ENCODE measurements at places on chromosomes 6 and 20.

GRCh38 chr6:145829950-145830349 is 15.4 kb upstream of the FBXO30 start:
- no peak for DNase-seq

DNA sequence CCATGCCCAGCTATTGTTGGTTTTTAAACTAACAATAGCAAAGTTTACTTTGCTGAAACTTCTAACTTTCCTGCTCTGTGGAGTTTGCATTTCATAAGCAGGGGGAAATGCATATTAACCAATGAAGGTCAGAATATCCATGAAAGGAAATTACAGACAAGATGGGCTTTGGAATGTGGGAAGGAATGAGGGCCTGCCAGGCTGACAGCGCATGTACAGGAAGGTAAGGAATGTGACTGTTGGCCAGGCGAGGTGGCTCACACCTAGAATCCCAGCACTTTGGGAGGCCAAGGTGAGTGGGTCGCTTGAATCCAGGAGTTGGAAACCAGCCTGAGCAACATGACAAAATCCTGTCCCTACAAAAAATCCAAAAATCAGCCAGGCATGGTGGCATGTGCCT is 49.6 kb downstream of the CDK5RAP1 start:
- no peak for DNase-seq

DNA sequence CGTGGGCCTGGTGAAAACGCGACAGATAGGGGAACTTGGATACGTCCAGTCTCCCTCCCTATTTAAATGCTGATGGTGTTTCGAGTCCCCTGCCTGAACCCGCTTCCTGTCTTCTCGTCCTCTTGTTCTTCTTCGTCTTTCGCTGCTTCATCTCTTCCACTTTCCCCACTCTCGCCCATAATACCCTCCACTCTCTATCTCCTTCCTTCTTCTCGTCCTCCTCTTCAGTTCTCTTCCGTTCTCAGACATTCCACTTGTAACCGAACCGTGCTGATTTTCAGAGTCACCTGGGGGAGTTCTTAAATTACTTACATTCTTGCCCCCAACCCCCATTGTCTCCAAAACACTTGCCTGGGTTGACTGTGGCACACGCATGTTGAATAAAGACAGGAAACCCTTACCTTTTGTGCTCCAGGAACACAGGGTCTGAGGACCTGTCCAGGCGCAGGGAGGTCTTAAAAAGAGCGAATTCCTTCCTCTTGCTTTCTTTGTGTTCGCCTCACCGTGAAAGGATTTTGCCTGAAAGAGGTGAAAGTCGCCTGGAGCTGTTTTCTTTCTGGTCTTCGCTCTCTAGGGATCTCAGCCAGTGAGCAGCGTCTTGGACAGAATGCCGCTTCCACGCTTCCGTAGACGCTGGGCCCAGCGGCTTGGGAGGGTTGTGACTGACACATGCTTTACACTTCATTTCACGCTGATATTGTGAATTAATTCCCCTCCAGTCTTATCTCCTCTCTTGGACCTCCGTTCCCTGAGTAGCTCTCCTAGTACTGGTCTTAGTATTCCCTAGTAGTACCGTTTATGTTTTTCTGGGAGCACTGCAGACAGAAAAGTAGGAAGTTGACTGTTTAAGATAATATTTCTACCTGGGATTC is 184.0 kb downstream of the GPX5 start:
- DNase-seq = no peak

GRCh38 chr20:48808382-48809034 is 19.3 kb downstream of the PREX1 start:
- no peak for DNase-seq

GRCh38 chr20:57834306-57835073 is 124.7 kb upstream of the PMEPA1 start:
- no peak for DNase-seq

GRCh38 chr6:48144021-48144420 is 33.0 kb upstream of the PTCHD4 start:
- DNase-seq = no peak

DNA sequence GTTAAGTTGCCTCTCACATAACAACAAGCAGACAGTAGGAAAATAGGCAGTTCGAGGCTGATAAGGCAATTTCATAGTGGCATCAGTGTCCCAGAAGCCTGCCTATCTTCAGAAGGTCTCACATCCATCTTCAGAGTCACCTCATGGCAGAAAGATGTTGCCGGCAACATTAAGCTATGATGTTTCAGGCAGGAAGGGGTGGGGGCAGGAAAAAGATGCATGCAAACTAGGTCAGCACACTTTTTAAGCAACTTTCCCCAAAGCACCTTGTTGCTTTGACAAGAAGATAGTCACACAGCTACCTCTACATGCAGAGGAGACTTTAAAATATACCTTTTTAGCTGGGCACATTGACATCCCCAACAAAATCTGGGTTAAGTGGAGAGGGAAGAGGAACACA is 43.2 kb upstream of the SMIM8 start:
- no peak for DNase-seq

- no peak for DNase-seq
Observed at GRCh38 chr6:39335780-39336545, 13.5 kb upstream of the KCNK16 start.

GRCh38 chr6:159639721-159640120 is 53.3 kb downstream of the SOD2 start:
- DNase-seq = peak; percentile 79

GRCh38 chr20:56360133-56360907 is 1.5 kb downstream of the FAM210B start:
- DNase-seq = no peak

GRCh38 chr6:11689847-11690246 is 88.8 kb downstream of the ADTRP start:
- no peak for DNase-seq

- DNase-seq = no peak
Observed at GRCh38 chr6:21931641-21932335, 338.2 kb downstream of the SOX4 start.

DNA sequence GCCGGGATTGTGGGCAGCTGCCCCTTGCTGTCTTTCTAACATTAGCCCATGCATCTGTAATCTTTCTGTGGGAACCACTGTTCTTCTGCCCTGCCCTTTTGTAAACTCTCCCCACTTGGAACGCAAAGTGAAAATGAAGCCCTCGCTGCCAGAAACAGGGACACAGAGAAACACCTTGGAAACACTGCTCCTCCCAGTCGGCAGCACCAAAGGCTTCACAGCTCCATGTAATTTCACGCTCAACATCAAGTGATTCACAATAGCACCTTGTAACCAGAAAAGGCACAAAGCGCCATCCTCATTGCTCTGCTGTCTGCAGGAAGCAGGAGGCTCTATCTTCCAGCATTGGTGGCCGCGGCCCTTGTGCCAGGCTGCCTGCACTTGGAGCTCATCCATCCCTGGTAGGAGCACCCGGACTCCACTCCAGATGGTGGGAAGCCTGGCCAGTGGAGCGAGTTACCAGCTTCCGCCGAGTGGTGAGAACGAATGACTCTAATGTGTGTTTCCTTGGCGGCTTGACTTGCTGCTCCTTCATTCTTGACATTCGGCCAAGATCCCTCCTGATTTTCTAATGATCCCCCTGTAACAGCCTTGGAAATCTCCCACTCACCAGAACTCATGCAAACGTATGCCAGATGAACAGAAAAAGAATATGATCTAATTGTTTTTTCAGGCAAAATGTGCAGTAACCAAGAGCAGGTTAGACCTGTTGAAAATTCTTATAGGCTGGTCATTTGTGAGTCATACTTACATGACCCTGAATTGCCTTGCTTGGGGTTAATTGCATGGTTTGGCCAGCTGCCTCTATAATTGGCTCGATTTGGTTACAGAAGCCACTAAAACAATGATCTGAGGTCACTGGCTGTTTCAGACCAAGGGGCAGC is 169.1 kb upstream of the CDYL start:
- DNase-seq = peak; percentile 41

DNA sequence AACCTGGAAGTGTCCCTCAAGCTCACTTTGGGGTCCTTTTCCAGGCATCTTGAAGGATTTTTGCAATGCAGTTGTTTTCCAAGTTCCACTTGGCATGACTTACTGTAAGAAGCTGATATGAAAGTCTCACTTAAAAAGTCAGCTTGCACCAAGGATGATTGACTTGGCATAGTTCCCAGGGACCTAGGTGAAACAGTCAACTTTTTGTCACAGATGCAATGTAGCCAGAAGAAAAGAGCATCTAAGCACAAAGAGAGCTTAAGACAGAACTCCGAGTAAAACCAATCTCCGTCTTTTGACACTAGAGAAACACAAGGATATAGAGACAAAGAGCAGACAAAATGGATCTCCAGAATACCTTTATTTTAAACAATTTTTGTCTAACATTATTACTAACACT is 2.6 kb upstream of the ZSCAN12 start:
- peak; percentile 4 for DNase-seq

DNA sequence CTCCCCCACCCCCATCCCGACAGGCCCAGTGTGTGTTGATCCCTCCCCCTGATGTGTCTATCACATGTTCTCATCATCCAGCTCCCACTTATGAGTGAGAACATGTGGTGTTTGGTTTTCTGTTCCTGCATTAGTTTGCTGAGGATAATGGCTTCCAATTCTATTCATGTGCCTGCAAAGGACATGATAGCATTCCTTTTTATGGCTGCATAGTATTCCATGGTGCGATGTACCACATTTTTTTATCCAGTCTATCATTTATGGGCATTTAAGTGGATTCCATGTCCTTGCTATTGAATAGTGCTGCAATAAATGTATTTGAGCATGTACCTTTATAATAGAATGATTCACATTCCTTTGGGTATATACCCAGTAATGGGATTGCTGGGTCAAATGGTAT is 66.6 kb upstream of the NXT1 start:
- DNase-seq = no peak

- DNase-seq = no peak
Observed at GRCh38 chr20:32832664-32833063, 12.9 kb downstream of the MAPRE1 start.

DNA sequence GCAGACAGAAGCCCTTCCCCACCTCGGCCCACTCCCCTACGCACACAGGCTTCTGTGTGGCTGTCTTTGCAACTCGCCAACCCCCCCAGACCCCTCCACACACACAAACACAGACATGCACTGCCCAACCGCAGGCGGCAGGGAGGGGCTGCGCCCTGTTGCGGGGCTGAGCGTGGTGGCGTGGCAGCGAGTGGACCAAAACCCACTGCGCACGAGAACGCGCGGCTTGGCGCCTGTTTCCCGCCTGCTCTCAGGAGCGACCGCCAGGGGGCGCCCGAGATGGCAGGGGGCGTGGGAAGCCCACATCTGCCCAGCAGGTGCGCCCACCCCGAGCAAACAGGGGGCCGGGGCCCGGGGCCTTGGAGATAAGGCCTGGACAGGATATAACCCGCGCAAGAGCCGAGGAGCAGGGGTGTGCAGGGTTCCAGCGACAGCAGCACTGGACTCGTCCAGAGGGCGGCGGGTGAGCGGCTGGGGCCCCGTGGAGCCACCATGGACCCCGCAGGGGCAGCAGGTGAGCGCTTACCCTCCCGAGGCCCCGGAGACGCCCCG is at the start of gene RBPJL:
Gene RBPJL, plus strand, starts transcription at position 410 of the 552 bp plus-strand sequence. Its CDS starts 83 bp downstream, at position 493.
- DNase-seq = peak; percentile 55

DNA sequence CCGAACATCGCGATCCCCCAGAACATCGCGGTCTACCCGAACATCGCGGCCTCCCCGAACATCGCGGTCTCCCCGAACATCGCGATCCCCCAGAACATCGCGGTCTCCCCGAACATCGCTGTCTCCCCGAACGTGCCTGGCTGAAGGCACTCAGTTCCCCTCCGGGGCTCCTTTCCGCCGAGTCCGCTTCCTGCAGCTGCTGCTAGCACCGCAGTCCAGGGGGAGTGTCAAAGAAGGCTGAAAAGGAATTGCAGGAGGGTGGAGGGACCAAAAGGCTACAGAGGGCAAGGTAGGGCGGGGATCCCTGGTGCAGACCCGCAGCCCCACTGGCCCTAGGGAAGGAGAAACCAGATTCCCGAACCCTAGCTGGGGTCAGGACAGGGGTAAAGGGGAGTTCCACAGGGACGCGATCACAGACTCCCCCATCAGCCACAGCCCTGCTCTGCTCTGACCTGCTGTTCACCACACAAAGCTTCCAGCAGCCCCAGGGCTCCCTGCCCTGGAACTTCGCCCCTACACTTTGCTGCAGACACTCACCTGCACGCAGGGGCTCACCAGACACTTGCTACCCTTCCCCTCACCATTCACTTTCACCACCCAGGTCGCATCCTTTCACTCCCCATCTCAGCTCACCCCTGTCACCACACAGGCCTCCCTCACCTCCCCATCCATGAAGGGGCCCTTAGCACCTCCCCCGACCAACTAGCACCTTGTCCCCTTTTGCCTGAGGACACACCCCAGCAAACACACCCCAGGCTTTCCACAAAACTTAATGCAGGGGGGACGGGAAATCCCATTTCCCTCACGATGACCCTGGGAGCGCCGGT is 1.7 kb downstream of the ULBP1 start:
- DNase-seq = no peak

- DNase-seq = peak; percentile 49
Observed at GRCh38 chr6:148440877-148441453, 98.3 kb downstream of the SASH1 start.

DNA sequence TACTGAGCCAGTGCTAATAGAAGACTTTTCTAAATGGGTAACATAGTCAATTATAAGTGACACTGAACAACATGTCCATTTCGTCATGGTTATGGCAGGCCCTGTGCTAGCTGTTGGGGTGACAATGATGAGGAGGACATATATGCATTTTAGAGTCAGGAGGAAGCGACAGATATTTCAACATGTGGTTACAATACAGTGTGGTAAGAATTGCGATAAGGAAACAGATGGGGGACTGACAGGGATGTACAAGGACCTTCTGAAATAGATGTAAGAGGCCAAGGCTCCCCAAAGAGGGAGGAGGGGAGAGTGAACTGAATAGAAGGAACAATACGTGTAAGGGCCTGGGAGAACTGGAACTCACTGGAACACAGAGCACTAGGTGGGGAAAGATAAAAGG is 11.7 kb downstream of the MMP24 start:
- no peak for DNase-seq

- DNase-seq = peak; percentile 11
Observed at GRCh38 chr6:161327360-161327953, 53.6 kb upstream of the AGPAT4 start.

- DNase-seq = no peak
Observed at GRCh38 chr20:40714916-40715315, 25.9 kb upstream of the MAFB start.

DNA sequence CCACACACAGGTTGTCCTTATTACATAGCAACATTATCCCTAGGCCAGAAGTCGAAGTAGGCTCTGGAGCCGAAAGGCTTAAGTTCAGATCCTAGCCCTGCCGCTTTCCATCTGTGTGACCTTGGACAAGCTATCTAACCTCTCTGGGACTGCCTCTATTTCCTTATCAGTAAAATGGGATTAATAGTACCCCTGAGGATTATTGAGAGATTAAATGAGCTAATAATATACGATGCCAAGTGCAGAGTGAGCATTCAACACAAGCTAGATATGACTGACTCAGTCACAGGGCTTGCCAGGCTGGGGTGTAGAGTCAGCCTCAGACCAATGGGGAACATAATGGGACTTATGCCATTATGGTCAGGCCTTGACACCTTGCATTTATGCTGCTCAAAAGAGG is 8.9 kb upstream of the SPATA2 start:
- DNase-seq = no peak

GRCh38 chr6:112801468-112802080 is 454.4 kb downstream of the RFPL4B start:
- DNase-seq = no peak

- no peak for DNase-seq
Observed at GRCh38 chr6:167121335-167121841, 1.5 kb upstream of the CCR6 start.

GRCh38 chr6:13538084-13538483 is 36.3 kb upstream of the SIRT5 start:
- peak; percentile 61 for DNase-seq

- DNase-seq = no peak
Observed at GRCh38 chr6:163872335-163872734, 457.8 kb downstream of the QKI start.

- no peak for DNase-seq
Observed at GRCh38 chr6:87071683-87072082, 23.2 kb downstream of the CGA start.

GRCh38 chr20:56171087-56172012 is 77.2 kb upstream of the MC3R start:
- DNase-seq = peak; percentile 41

Measured in DMS53 (cell line).